ENCODE measurements at places on chromosomes 4 and X.

DNA sequence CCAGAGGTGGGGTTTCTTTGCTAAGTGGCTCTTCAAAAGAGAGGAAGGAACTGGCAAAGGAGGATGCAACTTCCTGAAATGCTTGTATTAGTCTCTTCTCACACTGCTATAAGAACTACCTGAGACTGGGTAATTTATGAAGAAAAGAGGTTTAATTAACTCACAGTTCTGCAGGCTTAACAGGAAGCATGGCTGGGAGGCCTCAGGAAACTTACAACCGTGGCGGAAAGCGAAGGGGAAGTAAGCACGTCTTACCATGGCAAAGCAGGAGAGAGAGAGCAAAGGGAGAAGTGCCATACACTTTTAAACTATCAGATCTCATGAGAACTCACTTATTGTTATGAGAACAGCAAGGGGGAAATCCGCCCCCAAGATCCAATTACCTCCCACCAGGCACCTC is 505.7 kb downstream of the ZNF674 start:
- H3K36me3 ChIP-seq = no peaks in the 10 kb centered on the region
- H3K27me3 ChIP-seq = no peaks in the 10 kb centered on the region
- DNase-seq = no peak
- H3K4me3 ChIP-seq = no peak overlapping the region

GRCh38 chrX:155662282-155662681 is 49.5 kb upstream of the TMLHE start:
- H3K36me3 ChIP-seq = no peaks in the 10 kb centered on the region
- H3K4me3 ChIP-seq = no peak overlapping the region

- H3K4me1 ChIP-seq = peaks cover 38% of the 10 kb centered on the region
- H3K4me3 ChIP-seq = peak overlapping the region; percentile 82
- peak overlapping the region; percentile 90 for H3K27ac ChIP-seq
- peak; percentile 63 for DNase-seq
Measured at GRCh38 chrX:12974305-12974795, 560 bp upstream of the TMSB4X start.

GRCh38 chrX:154751203-154751668 is 359 bp upstream of the GAB3 start:
- no peaks in the 10 kb centered on the region for H3K36me3 ChIP-seq
- no peak for DNase-seq
- H3K4me3 ChIP-seq = peak overlapping the region; percentile 69
- H3K4me1 ChIP-seq = peaks cover 30% of the 10 kb centered on the region
- peak overlapping the region; percentile 90 for H3K27ac ChIP-seq

DNA sequence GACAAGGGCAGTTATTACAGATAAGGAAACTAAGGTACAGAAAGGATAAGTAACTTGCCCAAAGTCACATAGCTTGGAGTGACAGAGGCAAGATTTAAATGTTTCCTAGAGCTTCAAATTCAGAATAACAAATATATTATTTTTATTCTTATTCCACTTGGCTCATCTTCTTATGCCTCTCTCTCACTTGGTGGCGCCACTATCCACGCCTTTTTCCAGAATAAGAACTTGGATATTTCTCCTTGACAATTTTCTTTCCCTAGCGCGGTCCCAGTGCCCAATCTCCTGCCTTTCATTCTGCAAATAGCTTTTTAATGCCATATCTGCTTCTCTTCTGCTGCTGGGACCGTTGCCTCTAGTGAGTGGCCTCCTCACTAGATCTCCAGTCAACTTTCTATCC is 78.5 kb downstream of the MSN start:
- no peaks in the 10 kb centered on the region for H3K4me1 ChIP-seq
- H3K27ac ChIP-seq = no peak overlapping the region
- DNase-seq = no peak
- H3K27me3 ChIP-seq = no peaks in the 10 kb centered on the region
- H3K36me3 ChIP-seq = peaks cover 18% of the 10 kb centered on the region

DNA sequence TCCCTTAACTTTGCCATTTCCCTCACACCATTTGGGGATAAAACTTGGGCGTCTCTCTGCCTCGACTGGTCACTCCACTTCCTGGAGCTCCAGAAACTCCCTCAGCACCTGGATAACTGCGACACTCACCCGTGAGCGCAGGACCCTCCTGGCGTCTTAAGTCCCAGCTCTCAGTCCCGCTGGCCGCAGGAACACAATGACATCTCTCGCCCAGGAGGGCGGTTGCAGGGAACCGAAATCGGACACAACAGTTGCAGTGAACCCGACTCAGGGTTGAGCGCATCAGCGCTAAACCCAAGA is 370.9 kb upstream of the SMIM31 start:
- peak overlapping the region; percentile 36 for H3K4me3 ChIP-seq
- DNase-seq = no peak
- peaks cover 7% of the 10 kb centered on the region for H3K4me1 ChIP-seq
- H3K27me3 ChIP-seq = peaks cover 30% of the 10 kb centered on the region
- no peaks in the 10 kb centered on the region for H3K36me3 ChIP-seq
- no peak overlapping the region for H3K27ac ChIP-seq

DNA sequence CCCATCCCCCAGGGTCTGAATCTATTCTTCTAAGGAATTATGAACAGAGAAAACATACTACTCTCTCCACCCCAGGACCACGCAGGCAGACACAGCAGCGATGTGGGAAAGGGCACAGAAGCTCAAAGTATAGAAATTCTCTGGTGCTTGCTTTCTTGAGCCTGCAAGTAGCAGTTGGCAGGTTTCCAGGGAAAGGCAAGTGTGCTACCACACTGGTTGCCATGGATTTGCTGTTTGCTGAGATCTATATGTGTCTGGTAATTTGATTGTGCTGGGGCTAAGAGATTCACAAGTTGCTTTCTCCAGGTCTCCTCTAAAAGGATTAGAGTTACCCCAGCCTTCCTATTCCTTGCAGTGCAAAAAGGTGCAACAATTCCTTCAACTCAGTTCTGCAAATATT is 83.1 kb downstream of the GUCY2F start:
- H3K4me3 ChIP-seq = no peak overlapping the region
- no peaks in the 10 kb centered on the region for H3K4me1 ChIP-seq
- H3K27me3 ChIP-seq = no peaks in the 10 kb centered on the region
- no peaks in the 10 kb centered on the region for H3K36me3 ChIP-seq
- no peak overlapping the region for H3K27ac ChIP-seq

DNA sequence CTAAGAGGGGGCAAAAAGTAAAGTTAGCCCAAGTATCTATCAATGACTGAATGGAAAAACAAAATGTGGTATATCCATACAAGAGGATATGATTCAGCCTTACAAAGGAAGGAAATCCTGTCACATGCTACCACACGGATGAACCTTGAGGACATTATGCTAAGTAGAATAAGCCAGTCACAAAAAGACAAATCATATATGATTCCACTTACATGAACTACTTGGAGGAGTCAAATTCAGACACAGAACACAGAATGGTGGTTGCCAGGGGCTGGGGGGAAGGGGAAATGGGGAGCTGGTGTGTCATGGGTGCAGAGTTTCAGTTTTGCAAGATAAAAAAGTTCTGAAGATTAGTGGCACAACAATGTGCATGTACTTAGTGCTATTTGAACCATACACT is 101.8 kb downstream of the SH3KBP1 start:
- H3K4me3 ChIP-seq = no peak overlapping the region
- H3K36me3 ChIP-seq = no peaks in the 10 kb centered on the region
- no peaks in the 10 kb centered on the region for H3K4me1 ChIP-seq
- DNase-seq = no peak
- H3K27ac ChIP-seq = no peak overlapping the region
- no peaks in the 10 kb centered on the region for H3K27me3 ChIP-seq

DNA sequence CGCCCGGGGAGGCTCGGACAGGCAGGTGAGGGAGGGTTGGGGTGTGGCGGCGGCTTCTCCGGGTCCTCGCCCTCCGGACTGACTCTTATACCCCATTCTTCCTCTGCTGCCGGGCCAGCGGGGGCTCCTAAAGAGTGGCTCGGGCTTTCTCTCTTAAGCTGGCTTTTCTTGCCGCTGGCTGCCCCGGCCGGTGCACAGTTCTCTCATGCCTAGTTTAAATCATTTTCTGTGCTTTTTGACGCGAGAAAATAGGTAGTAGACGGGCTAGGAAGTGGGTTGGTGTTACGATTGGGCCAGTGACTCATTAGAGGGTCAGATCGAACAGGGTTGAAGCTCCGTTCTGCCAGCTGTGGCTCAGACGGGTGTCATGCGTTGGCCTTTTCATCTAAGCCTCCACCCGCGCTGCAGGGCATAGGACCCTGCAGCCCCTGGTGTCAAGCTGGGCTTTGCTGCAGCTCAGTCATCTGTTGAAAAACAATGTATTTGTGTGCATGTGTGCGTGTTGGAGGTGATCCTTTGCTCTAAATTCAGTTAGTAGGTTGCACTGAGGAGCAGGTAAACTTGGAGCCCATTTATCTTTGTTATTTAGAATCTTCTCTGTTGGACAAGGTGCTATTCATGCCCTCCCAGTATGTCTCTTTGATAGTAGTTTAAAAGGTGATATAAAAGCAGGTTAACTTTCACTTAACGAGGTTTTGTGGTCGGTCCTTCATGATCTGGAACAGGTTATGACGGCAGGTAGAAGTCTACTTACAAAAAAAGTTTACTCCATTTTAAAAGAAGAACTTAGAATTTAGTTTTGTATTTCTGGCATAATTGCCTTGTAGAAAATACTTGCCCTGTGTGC is 802 bp downstream of the BMP2K start:
- no peaks in the 10 kb centered on the region for H3K36me3 ChIP-seq
- H3K4me1 ChIP-seq = peaks cover 37% of the 10 kb centered on the region
- peak overlapping the region; percentile 100 for H3K27ac ChIP-seq
- peak overlapping the region; percentile 73 for H3K4me3 ChIP-seq

- H3K27me3 ChIP-seq = peaks cover 1% of the 10 kb centered on the region
- H3K4me3 ChIP-seq = no peak overlapping the region
- no peak for DNase-seq
- peaks cover 23% of the 10 kb centered on the region for H3K4me1 ChIP-seq
Measured at GRCh38 chr4:8163026-8163425, 4.4 kb upstream of the ABLIM2 start.

DNA sequence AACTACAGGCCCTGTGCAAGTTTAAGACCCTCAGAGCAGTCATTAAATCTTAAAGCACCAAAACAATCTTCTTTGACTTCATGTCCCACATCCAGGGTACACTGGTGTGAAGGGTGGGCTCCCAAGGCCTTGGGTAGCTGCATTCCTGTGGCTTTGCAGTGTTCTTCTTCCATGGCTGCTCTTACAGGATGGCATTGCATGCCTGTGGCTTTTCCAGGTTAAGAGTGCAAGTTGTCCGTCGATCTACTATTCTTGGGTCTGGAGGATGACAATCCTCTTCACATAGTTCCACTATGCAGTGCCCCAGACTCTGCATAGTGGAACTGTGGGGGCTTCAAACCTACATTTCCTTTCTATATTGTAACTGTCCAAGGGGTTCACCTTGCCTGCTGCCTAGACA is 494.5 kb downstream of the CFAP47 start:
- no peak overlapping the region for H3K27ac ChIP-seq
- H3K36me3 ChIP-seq = no peaks in the 10 kb centered on the region
- no peak for DNase-seq
- H3K27me3 ChIP-seq = no peaks in the 10 kb centered on the region
- H3K4me1 ChIP-seq = no peaks in the 10 kb centered on the region
- H3K4me3 ChIP-seq = no peak overlapping the region

GRCh38 chrX:132984058-132984650 is 25.7 kb upstream of the HS6ST2 start:
- no peak overlapping the region for H3K4me3 ChIP-seq
- no peaks in the 10 kb centered on the region for H3K36me3 ChIP-seq
- no peak overlapping the region for H3K27ac ChIP-seq
- DNase-seq = no peak
- H3K27me3 ChIP-seq = no peaks in the 10 kb centered on the region

GRCh38 chrX:72023071-72023470 is 108.6 kb downstream of the RTL5 start:
- no peaks in the 10 kb centered on the region for H3K27me3 ChIP-seq
- H3K27ac ChIP-seq = no peak overlapping the region
- peaks cover 16% of the 10 kb centered on the region for H3K4me1 ChIP-seq
- H3K36me3 ChIP-seq = no peaks in the 10 kb centered on the region

- no peaks in the 10 kb centered on the region for H3K27me3 ChIP-seq
- H3K4me3 ChIP-seq = no peak overlapping the region
- H3K27ac ChIP-seq = no peak overlapping the region
- H3K36me3 ChIP-seq = no peaks in the 10 kb centered on the region
- no peak for DNase-seq
- no peaks in the 10 kb centered on the region for H3K4me1 ChIP-seq
Measured at GRCh38 chr4:187065396-187065795, 341.7 kb upstream of the FAT1 start.

DNA sequence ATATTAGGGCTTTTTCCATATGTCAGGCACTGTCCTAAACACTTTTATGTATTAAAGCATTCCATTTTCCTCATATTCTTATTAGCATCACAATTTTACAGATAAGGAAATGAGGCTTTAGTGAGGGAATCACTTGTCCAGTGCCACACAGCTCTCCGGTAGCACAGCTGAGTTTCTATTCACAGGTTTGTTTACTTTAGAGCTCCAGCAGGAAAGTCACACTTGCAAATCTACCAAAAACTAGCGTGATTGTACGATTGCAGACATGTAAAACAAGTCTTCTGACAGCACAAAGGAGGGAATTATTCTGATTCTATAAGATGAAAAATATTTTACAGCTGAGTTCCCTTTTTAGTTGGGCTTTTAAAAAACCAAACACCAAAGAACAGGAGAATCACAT is 472.1 kb downstream of the TMA16 start:
- no peaks in the 10 kb centered on the region for H3K4me1 ChIP-seq
- H3K27ac ChIP-seq = no peak overlapping the region
- no peaks in the 10 kb centered on the region for H3K36me3 ChIP-seq
- DNase-seq = no peak

DNA sequence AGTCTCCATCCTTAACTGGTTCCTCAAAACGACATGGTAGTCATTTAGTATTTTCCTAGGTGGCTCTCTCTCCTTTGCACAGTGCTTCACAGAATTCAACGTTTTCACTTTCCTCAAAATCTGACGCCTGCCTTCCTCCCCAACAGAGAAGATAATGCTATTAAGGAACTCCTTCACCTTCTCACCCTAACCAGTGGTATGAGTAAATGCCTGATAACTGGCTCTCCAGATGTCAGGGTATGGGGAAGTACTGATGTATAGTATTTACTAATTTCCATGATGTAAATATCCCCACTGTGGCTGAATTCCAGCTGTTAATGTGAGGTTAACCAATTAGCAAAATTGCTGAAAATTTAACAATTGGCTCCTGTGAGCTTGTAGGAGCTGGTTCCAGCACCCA is 28.8 kb upstream of the NSUN7 start:
- no peaks in the 10 kb centered on the region for H3K4me1 ChIP-seq
- H3K4me3 ChIP-seq = no peak overlapping the region
- H3K27me3 ChIP-seq = no peaks in the 10 kb centered on the region

DNA sequence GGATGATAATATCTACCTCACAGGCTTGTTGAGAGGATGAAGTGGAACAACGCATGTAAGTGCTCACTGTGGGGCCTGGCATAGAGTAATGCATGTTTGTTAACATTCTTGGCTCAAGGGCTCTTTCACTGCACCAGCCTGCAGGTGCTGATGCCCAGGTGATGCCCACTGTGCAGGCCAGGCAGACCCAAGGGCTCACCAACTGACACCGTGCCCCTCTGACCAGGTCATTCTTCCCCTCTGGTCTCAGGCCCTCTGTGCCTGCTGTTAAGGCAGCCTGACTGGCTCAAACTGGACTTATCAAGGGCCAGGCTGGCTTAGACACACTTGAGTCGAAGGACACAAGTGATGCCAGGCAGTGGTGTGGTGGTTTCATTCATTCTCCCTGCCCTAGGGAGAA is 90.5 kb downstream of the PJA1 start:
- no peak overlapping the region for H3K4me3 ChIP-seq
- no peaks in the 10 kb centered on the region for H3K36me3 ChIP-seq
- H3K4me1 ChIP-seq = no peaks in the 10 kb centered on the region
- H3K27ac ChIP-seq = no peak overlapping the region
- peaks cover 36% of the 10 kb centered on the region for H3K27me3 ChIP-seq
